ENCODE measurements at places on chromosomes 13 and 19. TPM values are rescaled to one million over a fixed set of nuclear protein-coding genes. Genes with fewer than 3 reads are reported as not detected.

POU2F2 gene
- total RNA-seq = 5.6 TPM

SMIM44 gene
- total RNA-seq = not detected

ZNF524 gene
- total RNA-seq = 35.2 TPM

NRTN gene
- 1.3 TPM for total RNA-seq

SHISA7 gene
- total RNA-seq = not detected

CACNG7 gene
- total RNA-seq = not detected

CLEC17A gene
- not detected for total RNA-seq

ZNF560 gene
- total RNA-seq = not detected

GNG7 gene
- 3.5 TPM for total RNA-seq

FCER2 gene
- not detected for total RNA-seq

PEAK3 gene
- 5.2 TPM for total RNA-seq
